ENCODE measurements at places on chromosomes 4 and X.

- no peak for DNase-seq
These were observed 647.4 kb upstream of the GALNT7 start for GRCh38 chr4:172521248-172521647.

DNA sequence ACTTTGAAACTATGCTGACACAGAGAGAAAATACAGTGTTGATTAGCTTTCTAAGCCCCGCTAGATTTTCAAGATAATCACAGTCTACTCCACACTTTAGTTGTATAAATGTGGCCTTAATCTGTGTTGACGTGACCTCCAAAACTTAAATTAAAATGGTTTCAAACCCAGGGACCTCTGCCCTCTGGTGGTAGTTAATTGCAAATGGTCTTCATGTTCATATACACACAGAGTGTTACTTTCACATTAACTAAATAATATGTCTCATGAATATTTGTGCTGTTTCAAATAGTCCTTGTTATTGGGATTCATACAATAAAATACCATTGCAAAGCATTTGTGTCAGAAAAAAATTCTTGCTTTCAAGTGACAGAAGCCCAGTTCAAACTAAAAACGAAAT lies 64.3 kb downstream of the TASL start:
- DNase-seq, result no peak

- DNase-seq, result no peak
These were observed 69.7 kb downstream of the SRPX start for GRCh38 chrX:38150993-38151392.

GRCh38 chr4:24190761-24191695 lies 301.2 kb upstream of the PPARGC1A start:
- no peak for DNase-seq

- no peak for DNase-seq
These were observed 502.6 kb upstream of the NR3C2 start for GRCh38 chr4:148944839-148945219.

DNA sequence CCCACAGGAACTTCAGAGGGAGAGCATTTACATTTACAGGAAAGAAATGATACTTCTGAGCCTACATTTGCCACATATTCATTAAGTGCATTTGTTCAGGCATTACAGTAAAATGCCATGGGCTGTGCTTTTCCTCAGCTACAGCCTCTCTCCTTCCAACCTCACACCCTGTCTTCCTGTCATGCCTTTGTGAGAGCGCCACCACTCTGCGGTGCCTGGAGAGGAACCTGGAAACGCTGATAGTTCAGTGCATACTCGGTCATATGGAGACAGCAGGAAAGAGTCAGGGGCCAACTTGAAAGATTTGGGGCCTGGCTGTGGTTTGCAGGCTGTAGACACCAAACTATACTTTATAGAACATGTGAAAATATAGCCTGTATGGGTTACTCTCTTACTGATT lies 40.5 kb downstream of the NFKB1 start:
- no peak for DNase-seq

DNA sequence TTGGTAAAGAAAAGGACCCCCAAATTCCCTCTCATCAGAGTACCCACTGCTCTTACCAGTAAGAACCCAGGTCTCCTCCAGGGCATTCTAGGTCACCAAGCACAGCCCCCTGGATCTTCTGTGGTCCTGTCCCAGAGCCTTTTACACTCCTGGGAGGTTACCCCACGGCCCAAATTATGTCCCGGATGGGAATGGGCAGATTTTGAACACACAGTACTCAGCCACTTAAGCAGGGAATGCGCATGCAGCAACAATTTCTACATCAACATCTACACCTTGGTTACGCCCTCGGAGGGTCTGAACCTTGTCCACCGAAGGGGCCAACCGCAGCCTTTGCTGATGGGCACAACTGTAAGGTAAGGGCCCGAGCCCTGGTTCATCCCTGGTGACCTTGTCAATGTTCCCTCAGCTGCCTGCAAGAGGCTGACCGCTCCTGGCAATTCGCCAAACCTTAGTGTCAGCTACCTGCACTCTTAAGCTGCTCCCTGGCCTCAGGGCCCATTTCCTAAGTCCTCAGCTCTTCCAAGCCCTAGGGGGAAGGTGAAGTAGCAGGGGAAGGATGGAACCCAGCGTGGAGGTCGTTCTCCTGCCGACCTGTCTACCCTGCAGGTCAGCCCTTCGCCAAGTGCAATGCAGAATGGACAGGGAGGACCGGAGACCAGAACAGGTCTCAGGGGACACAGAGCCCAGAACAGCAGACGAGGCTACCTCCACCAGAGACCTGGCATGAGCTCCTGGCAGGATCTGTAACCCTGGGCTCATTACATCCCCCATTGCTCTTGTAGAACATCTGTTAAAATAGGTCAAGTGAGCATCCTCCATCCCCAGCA lies 5.9 kb downstream of the TIMP1 start:
- DNase-seq, result no peak
